ENCODE measurements at places on chromosomes 11 and 22.

GRCh38 chr11:46275964-46276641, 1.4 kb upstream of the CREB3L1 start:
- DNase-seq: no peak

GRCh38 chr11:86551288-86552092, 120.9 kb downstream of the ME3 start:
- DNase-seq: peak; percentile 99

DNA sequence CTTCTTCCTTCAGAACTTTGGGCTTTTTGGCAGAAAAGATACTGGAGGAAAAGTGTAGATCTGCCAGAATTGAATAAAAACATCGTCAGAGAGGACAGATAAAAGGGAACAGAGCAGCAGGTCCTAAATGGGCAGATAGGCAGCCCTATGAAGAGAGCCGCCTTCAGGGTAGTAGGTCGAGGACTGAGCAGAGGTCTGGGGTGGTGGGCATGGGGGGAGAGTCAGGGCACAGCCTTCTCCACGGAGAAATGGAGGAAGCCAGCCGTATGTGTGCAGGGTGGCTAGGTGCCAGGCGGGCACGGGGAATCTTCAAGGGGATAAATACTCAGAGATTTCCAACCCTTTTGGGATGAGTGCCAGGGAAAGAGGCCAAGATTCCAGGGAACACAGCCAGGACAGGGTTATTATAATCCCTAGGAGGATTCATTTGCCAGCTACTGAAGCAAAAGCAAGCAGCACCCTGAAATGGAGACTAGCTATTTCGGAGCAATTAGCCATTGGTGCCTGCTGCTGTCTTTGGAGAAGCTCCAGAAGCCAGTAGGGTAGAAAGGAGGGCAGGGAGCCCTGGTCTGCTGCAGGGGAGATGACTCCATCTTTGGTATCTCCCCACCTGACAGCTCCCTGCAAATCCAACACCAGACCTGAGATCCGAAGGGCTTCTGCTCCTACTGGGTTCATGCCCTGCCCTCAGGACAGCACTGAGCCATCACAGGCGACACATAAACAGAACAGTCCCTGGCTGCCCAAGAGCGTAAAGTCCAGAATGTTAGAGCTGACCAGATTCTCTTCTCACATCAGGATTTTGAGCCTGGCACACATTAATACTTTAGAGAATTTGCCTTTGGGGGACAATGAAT, 174.5 kb upstream of the NTM start:
- DNase-seq: peak; percentile 1

GRCh38 chr11:118930094-118930712, 4.5 kb upstream of the BCL9L start:
- peak; percentile 68 for DNase-seq

DNA sequence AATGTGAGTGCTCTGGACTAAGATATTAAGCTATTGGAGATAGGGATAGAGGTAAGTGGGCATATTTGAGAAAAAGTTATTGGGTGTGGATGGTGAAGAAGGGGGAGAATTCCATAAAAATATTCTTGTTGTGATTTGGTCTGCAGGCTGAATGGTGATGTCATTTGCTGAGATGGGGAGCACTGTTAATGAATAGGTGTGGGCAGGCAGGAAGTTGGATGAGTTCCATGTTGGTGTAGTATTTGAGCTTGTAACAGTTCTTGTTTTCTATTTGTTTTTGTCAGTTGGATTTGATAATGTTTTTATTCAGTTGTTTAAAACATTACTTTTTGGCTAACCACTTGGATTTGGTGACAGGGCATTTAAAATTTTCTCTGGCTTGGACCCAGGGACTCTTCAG, 168.8 kb downstream of the C11orf87 start:
- DNase-seq: no peak
